ENCODE measurements at places on chromosomes 16 and 17. TPM values are rescaled to one million over a fixed set of nuclear protein-coding genes. Genes with fewer than 3 reads are reported as not detected.
A peak's percentile ranks its signal among the peaks of the same experiment; 100 is the strongest.

FAM83G gene
- total RNA-seq, result 6.7 TPM

PDIA2 gene
- not detected for total RNA-seq

KRTAP1-1 gene
- not detected for total RNA-seq

KRT40 gene
- total RNA-seq, result not detected

ITGB4 gene
- total RNA-seq, result not detected

GDPD3 gene
- total RNA-seq, result 0.50 TPM

MIS12 gene
- 31.1 TPM for total RNA-seq

RBL2 gene
- 43.5 TPM for total RNA-seq

FOXL1 gene
- 43.2 TPM for total RNA-seq

DNA sequence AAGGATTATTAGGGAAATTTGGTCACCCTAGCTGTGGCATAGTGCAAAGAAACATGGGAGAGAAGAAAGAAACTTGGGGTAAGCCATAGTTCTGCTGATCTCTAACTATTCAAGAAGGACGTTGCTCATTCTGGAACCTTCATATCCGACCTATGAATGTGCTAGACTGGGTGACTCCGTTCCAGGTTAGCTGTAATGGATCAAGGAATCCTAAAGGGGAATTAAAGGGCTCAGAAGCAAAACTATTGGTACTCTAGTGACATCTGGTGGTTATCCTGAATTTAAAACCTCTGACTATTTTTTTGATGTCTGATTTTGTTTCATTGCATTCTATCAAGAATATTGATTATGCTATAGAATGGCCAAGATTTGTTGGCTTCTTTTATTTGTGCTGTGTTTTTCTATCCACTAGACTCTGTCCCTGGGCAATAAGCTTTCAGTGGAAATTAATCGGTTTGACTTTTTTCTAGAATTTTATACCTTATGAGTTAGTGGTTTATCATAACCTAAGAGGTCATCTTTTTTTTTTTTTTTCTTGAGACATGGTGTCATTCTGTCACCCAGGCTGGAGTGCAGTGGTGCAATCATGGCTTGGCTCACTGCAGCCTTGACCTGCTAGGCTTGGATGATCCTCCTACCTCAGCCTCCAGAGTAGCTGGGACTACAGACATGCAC, 19.5 kb downstream of the PCTP start:
- no peak for DNase-seq

DNA sequence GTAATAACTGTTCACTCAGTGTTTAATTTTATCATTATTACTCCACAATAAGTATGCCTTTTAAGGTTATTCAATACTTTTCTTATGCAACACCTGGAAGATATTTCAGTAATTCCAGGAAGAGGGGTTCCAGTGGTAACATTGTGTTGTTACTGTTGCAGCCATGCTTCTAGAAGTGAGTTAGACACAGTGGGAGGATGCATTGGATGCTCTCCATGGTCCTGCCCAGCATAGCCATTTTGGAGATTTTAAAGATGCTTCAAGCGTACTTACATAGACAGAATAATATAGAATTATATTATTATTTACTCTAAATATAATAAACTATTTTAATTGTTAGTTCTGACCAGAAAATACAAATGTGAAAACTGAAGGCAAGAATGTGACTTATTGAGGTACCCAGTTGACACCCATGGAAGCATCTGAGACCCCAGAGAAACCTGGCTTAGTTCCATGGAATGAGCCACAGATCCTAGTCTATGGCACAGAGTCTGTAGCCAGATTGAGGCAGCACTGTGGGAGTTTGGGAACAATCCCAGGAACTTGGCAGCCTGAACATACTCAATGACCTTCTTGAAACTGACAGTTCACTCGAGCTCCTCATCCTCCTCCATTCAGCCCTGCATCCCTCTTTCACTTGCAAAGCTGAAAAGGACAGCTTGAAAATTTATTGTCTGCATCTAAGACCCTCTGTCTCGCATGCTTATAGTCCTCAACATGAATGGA, 190.1 kb upstream of the HS3ST4 start:
- DNase-seq, result no peak

DNA sequence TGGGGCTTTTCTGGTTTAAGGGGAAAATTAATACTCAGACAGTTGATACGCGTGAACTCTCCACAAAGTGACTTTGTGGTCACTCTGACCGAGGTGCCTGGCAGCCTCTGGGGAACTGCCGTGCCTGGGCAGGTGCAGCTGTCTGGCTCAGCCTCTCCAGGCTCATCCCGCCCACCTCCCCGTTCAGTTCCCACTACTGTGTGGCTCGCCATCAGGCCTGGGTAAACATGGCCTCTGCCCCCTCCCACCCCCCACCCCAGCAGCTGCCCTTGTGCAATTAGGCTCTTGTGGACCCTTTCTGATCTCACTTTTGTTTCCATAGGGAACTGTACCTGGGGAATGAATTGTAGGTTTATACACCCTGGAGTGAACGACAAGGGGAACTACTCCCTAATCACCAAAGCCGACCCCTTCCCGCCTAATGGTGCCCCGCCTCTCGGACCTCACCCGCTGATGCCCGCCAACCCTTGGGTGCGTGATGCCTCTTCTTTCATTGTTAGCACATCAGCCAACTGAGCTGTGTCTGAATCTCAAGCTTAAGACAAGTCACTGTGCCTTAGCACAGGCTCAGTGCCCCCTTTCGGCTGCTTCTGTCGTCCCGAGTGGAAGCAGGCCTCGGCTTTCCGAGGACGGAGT, 27.8 kb downstream of the ZC3H18 start:
- DNase-seq, result no peak

DNA sequence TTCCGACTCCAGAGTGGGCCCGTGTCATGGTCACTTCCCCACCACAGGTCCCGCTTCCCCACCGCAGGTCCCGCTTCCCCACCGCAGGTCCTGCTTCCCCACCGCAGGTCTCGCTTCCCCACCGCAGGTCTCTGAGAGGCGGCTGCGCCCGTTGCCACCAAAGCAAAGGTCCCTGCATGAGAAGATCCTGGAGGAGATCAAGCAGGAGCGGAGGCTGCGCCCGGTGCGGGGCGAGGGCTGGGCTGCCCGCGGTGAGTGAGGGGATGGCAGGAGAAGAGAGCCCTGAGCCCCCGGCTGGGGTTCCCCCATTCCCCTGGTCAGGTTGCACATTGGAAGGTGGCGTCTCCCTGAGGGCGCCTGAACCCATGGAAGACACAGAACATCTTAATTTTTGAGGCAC, 17.4 kb upstream of the TCF25 start:
- DNase-seq, result no peak

- DNase-seq, result no peak
These were observed 819.2 kb upstream of the EEF2KMT start for GRCh38 chr16:5916711-5917191.

- DNase-seq, result peak; percentile 62
These were observed 7.9 kb downstream of the ENGASE start for GRCh38 chr17:79082311-79083190.

- no peak for DNase-seq
These were observed 336.1 kb downstream of the MAF start for GRCh38 chr16:79264237-79265109.

DNA sequence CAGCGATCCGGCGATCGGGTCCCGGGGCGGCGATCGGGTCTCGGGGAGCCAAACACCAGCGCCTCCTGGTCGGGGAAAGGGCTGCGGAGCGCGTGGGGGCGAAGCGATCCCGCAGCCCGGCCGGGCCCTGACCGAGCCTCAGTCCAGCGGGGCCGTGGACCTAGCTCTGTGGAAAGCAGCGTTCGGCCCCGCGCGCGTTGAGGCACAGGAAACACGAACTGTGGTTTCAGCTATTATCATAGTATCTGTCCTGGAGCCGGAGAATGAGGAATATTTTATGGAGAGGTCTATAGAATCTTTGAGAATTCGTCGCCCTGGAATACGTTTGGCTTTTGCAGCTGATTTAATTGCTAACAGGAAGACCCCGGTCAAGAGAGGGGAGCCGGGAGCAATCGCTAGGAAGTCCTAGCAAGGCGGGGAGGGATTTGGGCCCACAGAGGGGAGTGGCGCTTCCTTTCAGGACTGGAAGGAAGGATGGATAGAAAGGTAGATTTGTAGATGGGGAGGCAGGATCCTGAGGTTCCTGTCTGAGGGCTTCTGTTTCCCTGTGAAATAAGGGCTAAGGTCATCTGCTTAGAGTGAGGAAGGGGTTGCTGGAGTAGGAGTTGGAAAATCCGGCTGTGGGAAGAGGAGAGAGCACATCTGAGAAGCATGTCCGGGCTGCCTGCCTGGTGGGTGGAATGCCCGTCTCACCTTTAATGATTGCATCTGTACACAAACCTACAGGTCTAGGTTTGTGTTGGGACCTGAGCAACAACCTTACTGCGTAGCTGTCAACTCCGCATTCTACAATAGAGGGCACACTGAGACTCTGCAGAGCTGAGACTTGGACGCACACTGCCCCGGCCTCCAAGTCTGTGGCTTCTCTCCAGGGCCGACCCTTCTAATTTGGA, 770 bp downstream of the CCNF start:
- DNase-seq, result no peak

- DNase-seq, result no peak
These were observed 19.3 kb downstream of the MYLK3 start for GRCh38 chr16:46728806-46729205.

GRCh38 chr16:60989592-60989991, 1046.6 kb downstream of the CDH8 start:
- no peak for DNase-seq

- DNase-seq, result no peak
These were observed 57.7 kb downstream of the OR1D5 start for GRCh38 chr17:3005696-3006095.

DNA sequence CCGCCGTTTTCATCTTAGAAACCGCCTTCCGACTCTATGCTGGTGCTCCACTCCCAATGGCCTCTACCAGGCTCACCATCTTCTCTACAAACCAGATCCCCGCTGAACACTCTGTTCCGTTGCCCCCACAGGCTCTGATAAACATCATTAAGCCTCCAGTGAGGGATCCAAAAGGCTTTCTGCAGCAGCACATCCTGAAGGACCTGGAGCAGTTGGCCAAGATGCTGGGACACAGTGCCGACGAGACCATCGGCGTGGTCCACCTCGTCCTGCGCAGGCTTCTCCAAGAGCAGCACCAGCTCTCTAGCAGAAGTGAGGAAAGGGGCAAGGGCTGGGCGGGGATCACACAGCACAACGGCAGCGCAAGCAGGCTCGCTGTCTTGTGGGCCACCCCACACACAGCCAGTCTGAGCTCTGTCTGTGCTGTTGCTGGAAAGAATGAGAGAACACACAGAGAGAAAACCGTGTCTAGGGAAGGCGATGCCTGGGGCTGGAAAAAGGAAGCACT, 33.5 kb upstream of the ENDOV start:
- no peak for DNase-seq

DNA sequence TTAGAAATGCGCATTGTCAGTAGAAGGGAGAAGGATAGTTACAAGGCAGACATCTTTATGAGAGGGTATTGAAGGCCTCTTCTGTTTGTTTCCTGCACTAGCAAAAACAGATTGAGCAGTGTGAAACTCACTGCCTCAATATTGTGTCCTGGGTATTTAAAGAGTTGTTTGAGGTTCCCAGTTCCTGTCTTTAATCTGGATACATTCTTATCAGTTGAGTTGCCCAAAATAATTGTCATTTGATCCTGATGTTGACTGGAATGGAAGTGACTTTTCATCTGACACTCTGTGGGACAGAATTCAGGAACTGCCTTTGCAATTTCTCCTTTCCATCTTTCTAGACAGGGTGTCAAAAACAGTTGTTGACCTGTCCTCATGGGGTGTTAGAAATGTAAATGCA, 1.7 kb downstream of the ATP6V0A1 start:
- peak; percentile 13 for DNase-seq

- peak; percentile 62 for DNase-seq
These were observed 4.3 kb downstream of the KAT2A start for GRCh38 chr17:42116705-42117396.

GRCh38 chr16:16186820-16187219, 36.5 kb downstream of the ABCC6 start:
- no peak for DNase-seq

DNA sequence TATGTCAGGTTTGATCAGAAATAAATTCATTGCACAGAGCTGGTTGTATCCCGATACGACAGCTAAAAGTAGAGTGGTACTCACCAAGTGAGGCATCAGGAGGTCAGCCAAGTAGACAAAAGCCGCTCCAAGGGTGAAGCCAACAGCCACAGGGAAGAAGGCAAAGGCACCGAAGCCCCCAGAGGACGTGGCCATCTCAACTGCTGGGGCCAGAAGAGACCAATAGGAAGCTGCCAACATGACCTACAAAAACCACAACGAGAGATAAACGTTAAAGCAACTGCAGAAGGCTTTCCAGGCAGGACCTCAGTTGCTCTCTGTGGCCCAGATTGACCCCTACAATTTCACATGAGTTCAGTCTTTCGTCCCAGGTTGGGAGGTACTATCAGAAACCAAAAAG, 61.0 kb downstream of the SLC39A11 start:
- no peak for DNase-seq

- peak; percentile 73 for DNase-seq
These were observed 11.9 kb upstream of the COL1A1 start for GRCh38 chr17:50213026-50214022.

GRCh38 chr16:66935314-66936011, at the start of gene CES2:
CES2 (plus strand) TSS chr16:66935516; CDS start chr16:66935636, 120 bp downstream.
- DNase-seq, result peak; percentile 41

DNA sequence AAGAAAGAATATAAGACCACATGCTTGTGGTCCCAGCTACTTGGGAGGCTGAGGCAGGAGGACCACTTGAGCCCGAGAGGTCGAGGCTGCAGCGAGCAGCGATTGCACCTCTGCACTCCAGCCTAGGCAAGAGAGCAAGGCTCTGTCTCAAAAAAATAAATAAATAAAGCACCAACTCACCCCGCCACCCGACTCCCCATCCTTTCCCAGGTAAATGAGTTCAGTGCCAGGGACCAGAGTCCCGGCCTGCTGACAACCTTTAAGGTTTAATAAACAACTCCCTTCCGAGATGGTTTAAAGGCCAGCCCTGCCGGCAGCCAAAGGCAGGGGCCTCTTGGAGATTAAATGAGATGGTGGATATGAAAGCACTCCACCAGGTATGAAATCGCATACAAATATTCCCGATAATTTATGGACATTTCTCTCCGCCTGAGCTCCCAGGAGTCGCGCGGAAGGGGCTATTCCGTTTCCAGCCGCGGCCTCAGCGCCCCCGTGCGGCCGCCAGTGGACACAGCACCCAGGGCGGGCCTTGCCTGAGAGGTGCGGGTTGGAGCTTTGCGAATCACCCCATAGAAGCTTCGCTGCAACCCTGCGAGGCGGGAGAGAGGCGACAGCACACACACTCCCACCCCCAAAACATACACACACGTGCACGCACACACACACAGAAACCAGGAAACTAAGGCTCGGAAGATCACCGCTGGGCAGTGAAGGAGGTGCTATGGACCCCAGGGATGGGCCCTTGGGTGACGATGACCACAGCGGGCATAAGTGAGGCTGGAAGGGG, 4.0 kb upstream of the RPL38 start:
- DNase-seq, result no peak
